ENCODE measurements at places on chromosomes 7 and 10.

GRCh38 chr10:122220736-122221135, 50.4 kb upstream of the BTBD16 start:
- no peak for DNase-seq

DNA sequence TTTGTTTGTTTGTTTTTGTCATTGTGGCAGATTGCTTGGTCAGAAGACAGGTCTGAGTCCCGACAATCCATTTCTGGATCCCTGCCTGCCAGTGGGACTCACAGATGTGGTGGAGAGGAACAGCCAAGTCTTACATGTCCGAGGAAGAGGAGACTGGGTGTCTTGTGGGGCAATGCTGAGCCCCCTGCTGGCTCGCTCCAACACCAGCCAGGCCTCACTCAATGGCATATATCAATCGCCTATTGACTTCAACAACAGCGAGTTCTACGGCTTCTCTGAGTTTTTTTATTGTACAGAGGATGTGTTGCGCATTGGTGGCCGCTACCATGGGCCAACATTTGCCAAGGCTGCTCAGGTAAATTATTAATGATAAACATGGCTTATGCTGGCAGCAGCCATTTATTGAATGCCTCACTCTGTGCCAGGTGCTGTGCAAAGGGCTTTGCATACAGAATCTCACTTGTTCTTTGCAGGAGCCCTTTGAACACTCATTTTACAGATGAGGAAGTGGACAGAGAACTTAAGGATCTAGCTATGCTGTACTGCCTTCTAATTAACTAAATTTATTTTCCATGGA, 33.3 kb downstream of the COX15 start:
- DNase-seq, result no peak

GRCh38 chr10:78634389-78634815, 434.4 kb upstream of the ZMIZ1 start:
- DNase-seq, result no peak

GRCh38 chr7:45885264-45885882, 2.9 kb upstream of the IGFBP1 start:
- no peak for DNase-seq

DNA sequence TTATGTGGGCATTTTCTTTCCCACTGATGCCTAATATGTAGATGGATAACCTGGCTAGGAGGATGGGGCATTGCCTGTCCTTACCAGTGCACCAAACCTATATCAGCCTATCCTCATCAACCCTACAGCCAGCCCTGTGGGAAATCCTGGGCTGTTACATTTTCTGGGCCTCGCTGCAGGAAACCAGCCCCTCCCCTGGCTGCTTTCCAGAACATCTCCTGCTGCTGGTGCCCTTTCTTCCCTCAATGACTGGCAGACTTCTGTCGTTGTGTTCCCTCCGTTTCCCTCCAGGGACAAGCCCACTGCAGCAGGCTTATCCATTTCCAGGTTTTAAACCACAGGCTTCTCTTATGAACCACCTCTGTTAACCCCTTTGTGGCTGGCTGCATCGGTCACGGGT, 486.1 kb upstream of the COBL start:
- DNase-seq, result peak; percentile 7

- no peak for DNase-seq
These were observed 706.9 kb downstream of the LRMDA start for GRCh38 chr10:76138286-76138685.

DNA sequence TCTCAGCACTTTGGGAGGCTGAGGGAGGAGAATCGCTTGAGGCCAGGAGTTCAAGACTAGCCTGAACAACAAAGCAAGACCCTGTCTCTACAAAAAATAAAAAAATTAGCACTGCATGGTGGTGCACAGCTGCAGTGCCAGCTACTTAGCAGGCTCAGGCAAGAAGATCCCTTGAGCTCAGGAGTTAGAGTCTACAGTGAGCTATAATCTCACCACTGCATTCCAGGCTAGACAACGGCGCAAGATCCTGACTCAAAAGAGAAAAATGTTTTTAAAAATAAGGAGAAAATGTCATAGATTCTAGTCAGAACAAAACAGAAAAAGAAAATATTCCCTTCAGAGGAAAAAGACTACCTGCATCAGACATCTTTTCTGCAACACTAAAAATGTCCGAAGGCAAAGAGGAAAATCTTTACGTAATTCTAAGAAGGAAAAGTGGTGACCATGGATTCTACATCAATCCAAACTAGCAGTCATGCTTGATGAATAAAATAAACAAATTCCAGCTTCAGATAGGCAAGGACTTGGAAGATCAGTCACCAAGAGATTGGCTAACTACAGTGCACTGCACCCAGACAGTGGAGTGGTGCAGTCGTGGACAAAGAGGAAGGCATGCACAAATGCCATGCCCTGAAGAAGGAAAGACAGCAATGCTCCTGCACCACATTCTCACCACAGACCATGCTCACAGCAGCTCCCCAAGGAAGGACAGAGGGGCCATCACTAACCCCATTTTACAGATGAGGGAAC, 54.3 kb downstream of the ERCC6 start:
- DNase-seq, result no peak

DNA sequence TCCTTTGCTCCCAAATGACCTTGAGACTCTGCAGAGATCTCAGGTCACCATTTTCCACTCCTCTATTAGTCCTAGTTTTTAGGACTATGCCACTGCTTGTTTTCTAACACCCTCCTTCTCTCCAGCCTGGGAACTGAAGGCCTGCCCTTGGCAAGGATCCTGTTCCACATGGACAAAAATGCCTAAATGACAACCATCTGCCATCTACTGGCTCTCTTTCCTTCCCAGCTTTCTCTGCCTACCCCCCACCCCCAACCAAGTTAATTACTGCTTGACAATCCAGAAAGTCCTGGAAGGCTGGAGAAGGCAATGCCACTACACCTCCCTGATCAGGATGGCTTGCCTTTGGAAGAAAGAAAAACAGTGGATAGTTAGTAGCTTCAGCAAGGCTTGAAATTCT, 44.8 kb upstream of the SP8 start:
- no peak for DNase-seq

GRCh38 chr7:139453673-139454321, 29.7 kb downstream of the KLRG2 start:
- DNase-seq, result no peak

GRCh38 chr10:59258890-59259289, 82.4 kb downstream of the PHYHIPL start:
- DNase-seq, result no peak

GRCh38 chr10:66925896-66926715, at the start of gene LRRTM3:
LRRTM3 (plus strand) TSS chr10:66926036.
- peak; percentile 95 for DNase-seq

DNA sequence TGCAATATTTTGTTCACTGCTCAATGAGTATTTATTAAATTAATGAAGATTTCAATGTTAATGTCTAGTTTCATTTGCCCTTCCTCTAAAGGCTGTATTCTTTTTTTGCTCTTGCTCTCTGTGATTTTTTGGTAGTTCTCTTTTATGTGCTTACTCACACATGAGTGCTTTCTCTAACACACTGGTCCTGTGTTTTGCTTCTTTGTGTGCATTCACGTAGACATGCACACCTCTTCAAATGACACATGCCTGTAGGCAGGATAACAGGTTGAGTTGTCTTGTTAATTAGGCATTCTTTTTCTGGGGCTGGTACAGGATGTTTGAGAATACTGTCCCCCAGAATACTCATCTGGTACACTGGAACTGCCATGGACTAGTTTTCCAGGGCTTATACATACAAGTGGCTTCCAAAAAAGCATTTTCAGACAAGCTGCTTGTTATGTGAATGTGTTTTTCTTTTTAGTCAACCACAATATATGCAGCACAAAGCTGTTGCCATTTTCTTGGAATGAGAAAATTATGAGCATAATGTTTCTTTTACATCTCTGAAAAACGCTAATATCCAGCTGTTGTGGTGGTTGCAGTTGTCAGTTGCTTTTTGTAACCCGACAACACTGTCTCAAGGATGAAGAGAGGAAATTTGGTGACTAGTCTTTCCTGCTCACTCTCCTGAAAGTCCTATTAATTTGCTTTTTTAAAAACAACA, 416.4 kb downstream of the AUTS2 start:
- DNase-seq, result no peak

- DNase-seq, result peak; percentile 86
These were observed at the start of gene COBL for GRCh38 chr7:51316666-51317581. COBL (minus strand) TSS chr7:51316809; CDS start chr7:51316633, 176 bp downstream.

DNA sequence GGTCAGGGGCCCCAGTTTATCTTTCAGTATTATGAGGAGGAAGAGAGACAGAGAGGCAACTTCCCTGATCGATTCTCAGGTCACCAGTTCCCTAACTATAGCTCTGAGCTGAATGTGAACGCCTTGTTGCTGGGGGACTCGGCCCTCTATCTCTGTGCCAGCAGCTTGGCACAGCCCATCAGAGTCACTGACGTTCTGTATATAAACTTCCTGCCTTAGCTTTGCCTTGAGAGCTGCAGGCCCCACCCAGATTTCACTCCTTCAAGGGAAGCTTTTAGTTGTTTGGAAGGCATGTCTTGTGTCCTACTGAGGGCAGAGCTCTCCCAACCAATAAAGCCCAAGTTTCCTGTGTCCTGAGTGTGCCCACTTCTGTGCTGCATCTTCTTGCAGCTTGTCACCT, 242.5 kb upstream of the PRSS58 start:
- DNase-seq, result no peak

- DNase-seq, result peak; percentile 90
These were observed 5.3 kb downstream of the FRMD4A start for GRCh38 chr10:14325325-14325955.

- no peak for DNase-seq
These were observed 381.3 kb downstream of the KCNMA1 start for GRCh38 chr10:77256346-77256745.

- DNase-seq, result no peak
These were observed 30.6 kb upstream of the GPNMB start for GRCh38 chr7:23216021-23216420.

- DNase-seq, result no peak
These were observed at the start of gene GIMAP2 for GRCh38 chr7:150685219-150686029. GIMAP2 (plus strand) TSS chr7:150685706; CDS start chr7:150687060, 1,354 bp downstream.

DNA sequence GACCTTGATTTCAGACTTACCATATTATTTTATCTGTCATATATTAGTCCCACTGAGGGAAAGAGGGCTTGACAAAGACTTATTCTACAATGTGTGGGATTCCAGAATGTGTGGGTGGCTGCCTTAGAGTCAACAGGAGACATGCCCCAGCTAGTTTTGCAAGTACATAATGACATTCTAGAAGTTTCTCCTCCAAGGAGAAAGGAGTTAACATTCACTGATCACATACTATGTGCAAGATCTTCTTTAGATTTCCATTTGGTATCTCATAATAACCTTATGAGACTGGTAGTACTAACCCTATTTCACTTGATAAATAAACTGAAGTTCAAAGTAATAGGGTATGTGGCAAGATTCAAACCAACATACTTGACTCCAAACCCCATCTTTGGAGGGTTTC, 25.2 kb downstream of the IRF5 start:
- no peak for DNase-seq

DNA sequence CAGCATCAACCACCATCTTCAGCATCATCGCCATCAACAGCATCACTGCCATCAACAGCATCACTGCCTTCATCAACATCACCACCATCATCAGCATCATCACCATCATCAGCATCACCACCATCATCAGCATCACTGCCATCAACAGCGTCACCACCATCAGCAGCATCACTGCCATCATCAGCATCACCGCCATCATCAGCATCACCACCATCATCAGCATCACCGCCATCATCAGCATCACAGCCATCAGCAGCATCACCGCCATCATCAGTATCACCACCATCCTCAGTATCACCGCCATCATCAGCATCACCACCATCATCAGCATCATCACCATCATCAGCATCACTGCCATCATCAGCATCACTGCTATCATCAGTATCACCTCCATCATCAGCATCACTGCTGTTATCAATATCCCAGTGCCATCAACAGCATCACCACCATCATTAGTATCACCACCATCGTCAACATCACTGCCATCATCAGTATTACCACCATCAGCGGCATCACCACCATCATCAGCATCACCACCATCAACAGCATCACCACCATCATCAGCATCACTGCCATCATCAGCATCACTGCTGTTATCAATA, 115.2 kb downstream of the RGS10 start:
- DNase-seq, result no peak

GRCh38 chr7:157813741-157814661, 477.2 kb downstream of the DNAJB6 start:
- DNase-seq, result no peak

DNA sequence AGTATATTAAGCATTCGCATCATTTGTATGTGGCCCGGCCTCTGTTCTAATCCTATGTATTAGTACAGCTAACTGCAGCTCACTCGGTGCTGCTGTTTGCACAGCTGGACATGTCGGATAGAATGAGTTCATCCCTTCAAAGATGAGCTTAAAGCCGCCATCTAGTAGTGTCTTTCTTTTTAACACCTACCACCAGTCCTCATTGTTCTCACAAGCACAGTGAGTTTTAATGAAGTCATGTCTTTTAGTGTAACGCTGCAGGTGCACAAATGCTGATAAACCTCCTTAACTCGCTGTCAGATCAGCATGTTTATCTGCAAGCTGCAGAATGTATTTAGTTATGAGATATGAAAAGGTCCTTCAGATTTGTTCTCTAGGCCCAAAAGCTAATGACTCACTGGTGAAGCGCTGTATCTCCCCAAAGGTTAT, 247.5 kb downstream of the MTERF1 start:
- DNase-seq, result no peak

DNA sequence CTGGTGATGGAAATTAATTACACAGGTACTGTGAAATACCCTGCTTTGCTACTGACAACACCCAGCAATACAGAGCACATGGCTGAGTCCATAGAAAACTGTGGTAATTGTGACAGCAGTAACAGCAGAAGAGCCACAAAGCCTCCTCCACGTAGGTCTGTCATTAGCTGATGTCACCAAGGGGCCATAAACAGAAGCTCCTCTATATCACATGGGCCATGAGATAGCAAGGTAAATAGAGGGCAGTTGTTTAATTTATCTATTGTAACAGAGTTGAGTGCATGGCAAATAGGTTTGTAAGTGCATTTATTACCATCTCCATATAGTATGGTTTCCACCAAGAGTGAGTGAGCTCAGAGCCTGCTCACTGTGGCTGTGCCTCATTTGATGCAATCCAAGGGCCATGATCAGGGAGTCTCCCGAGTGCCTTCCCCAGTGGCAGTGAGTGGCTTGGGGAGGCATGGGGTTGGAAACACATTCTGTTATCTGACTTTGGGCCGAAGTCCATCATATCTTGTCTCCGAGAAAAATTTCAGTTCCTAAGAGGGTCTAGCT, 281.2 kb downstream of the SKAP2 start:
- no peak for DNase-seq

DNA sequence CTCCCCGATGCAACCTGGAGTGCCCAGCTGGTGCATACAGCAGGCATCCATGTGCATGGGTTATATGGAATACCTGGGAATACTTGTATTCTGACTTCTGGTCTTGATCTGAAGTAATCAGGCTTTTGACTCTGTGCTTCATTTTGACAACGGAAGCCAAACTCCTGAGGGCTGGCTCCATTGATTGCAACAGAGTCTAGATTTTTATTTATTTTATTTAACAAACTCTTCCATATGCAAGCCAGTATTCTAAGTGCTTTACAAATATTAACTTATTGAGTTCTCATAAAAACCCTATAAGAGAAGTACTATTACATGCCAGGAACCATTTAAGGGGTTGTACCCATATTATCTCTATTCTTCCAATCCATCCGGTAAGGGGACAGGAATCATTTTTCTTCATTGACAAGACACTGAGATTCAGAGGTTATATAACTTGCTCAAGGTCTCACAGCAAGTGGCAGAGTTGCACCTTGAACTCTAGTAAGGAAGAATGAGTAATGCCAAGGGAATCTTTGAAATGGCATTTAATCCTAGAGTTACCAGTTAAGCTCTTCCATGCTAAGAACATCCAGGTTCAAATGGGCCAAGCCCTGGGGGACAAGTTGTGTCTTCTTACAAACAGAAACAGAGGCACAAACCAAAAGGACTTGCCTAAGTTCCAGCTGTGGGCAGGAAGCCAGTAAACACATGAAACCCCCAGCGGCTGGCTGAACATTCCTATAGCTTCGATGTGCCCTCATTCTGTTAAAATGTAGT, 241.0 kb downstream of the WDR11 start:
- DNase-seq, result no peak
